Karpas-422 (cell line): ENCODE measurements at places on chromosomes 3 and 15.

- DNase-seq: no peak
Observed at GRCh38 chr3:47399531-47400270, 18.9 kb downstream of the PTPN23 start.

DNA sequence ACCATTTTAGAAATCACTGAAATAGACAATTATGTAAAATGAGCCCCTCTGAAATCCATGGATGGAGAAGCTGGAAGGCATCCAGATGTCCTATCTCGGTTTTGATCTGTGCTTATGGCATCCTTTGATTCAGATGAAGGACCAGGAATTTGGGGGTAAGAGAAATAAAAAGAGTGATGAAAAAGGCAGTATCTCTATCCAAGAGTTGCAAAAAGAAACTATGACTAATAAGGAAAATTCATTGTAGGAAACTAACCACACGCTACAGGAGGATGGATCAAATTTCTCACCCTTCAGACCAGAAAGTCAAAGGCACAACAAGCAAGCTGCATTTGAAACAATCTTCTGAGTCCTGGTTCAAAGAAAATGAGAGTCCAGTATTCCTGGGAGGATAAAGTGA, 34.8 kb downstream of the SRGAP3 start:
- no peak for DNase-seq

- no peak for DNase-seq
Observed at GRCh38 chr15:67107014-67107812, 41.8 kb downstream of the SMAD3 start.

DNA sequence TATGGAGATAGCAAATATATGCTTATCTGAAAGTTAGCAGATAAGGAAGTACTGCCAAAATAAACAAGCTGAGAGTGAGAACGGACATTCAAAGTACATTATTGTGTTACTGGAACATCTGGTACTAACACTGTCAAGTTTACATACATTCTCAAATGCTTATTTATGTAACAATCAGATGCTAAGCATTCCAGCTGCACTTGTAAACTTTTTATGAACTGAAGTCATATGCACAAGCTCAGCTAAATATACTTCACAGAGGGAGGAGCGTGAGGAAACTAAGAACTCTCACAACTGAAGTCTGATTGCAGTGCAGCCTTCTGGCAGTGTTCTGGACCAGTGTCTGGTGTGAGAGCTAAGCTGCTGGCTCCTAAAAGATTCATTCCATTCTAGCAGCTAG, 223.7 kb upstream of the NANOGP8 start:
- DNase-seq: no peak

GRCh38 chr3:159861369-159861987, 127.2 kb upstream of the IL12A start:
- DNase-seq: no peak

DNA sequence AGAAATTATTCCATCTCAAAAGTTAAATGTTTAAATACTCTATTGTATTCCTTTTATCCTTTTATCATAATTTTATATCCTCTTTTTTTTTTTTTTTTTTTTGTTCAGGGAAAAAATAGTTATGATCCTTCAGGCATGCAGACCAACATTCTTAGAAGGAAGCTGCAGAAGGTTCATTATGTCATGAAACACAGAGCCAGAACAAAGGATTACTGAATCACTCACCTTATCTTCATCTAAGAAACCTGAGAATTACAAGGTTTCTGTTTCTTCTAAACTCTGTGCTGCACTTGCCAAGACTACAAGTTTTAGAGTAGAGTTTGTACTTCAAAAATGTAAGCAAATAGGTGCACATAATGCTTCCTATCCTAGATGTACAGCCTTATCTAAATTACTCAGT, 3.3 kb downstream of the PLCH1 start:
- no peak for DNase-seq

DNA sequence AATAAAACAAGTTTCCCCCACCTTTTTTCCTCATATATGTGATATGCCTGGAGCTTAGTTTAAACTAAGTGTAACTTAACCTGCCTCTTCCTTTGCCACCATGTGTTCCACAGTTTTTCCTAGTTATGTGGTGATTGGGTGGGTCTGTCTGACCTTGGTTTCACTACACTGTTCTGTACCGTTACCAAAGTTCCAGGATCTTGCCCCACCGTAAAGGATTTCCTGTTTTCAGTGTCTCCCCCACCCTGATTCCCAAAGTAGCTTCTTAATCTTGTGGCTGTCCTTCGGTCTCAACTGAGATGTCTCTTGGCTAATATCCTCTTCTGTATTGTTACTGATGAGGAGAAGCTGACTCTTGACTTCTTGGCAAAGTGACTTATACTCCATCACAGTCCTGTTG, 6.4 kb upstream of the MGA start:
- no peak for DNase-seq

GRCh38 chr15:39482459-39482858, 98.4 kb upstream of the THBS1 start:
- DNase-seq: no peak

DNA sequence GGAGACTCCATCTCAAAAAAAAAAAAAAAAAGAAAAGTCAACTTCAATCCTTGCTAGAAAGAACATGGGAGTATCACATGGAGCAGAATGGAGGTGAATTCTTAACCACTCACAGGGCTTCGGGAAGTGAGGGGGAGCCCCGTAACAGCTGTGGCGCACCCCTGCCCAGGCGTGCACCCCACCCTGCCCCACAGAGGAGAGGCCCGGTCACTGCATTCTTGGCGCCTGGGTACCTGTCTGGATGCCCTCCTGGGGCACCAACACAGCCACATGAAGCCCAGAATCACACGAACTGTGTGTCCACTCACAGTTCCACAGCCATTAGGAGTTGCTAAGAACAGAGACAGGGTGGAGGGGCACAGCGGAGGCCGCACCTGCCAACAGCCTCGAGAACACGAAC, 51.8 kb downstream of the NIPA2 start:
- no peak for DNase-seq

- no peak for DNase-seq
Observed at GRCh38 chr3:126009181-126009580, 40.2 kb downstream of the ROPN1B start.

DNA sequence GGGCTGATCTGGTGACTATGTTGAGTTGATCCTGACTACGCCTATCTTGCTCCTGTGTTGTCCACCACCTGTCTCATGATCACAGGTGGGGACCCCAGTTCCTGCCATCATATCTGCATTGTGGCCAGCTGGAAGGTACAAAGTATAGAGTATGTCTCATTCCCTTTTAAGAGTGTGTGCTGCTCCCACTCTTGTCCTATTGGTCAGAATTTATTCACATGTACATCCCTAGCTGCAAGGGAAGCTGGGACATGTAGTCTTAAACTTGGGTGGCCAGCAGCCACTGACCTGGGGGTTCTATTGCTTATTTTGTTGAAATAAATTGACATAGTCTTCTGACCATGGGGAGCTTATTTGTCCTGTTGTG, 373.1 kb downstream of the PTPRG start:
- no peak for DNase-seq

DNA sequence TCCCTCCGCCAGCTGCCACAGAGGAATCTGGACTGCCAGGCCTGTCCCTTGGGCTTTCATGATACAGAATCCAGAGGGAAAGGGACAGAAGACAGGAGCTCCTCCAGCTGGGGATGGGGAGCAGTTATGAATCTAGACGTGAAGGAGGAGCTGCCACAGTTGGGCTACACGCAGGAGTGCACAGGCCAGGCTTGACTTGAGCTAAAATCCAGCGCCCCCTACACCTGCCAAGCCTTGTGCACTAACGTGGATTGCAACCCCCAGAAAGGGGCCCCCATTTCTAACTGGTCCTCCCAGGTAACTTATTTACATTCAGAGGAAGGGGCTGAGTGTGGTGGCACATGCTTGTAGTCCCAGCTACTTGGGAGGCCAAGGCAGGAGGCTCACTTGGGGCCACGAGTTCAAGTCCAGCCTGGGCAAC, 14.3 kb downstream of the KLHL6 start:
- DNase-seq: no peak

GRCh38 chr3:27553886-27554540, 69.8 kb upstream of the SLC4A7 start:
- DNase-seq: no peak

DNA sequence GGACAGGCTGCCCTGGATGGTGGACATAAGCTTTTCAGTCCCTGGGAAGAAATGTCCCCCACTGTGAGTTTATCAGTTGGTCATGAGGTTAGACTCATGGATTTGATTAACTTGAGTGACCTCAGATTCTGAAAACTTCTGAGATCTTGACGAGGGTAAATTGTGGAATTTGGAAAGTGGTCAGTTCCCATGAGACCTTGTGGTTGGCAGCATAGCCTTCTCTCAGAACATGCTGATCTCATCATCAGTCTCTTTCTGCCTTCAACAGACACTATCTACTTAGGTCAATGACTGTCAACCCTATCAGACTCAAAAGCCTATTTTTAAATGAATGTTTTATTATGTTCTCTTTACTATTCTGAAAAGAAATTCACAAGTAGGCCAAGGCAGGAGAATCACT, 45.6 kb upstream of the NDUFB4 start:
- DNase-seq: no peak

GRCh38 chr3:64276131-64276530, 50.9 kb upstream of the PRICKLE2 start:
- no peak for DNase-seq

DNA sequence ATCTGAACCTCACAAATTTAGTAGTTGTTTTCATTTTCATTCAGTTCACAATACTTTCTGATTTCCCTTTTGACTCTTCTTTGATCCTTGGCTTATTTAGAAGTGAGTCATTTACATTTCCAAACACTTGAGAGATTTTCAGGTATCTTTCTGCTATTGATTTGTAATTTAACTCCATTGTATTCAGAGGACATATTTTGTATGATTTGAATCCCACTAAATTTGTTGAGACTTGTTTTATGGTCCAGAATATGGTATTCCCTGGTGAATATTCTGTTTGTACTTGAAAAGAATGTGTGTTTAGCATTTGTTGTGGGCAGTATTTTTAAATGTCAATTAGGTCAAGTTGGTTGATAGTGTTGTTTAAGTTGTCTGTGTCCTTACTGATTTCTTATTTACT, 29.6 kb downstream of the FAN1 start:
- no peak for DNase-seq

- no peak for DNase-seq
Observed at GRCh38 chr15:29936353-29937049, 114.2 kb upstream of the TJP1 start.

DNA sequence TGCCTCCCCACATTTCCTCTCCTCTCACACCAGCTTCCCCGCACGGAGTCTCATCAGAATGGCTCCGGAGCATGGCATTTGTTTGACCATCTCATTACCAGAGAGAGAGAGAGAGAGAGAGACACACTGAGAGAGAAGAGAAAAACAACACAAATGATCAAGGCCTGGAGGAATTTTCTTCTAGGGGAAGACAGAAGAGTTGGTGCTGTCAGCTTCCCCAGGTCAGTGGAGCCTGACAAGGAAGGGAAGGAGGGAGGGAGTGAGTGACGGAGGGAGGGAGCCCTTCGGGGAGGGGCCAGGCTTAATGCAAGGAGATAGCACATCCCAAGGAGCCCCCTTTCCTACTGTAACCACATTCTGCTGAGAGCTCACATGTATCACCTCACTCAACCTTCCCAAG, 9.1 kb downstream of the ST8SIA2 start:
- DNase-seq: no peak

DNA sequence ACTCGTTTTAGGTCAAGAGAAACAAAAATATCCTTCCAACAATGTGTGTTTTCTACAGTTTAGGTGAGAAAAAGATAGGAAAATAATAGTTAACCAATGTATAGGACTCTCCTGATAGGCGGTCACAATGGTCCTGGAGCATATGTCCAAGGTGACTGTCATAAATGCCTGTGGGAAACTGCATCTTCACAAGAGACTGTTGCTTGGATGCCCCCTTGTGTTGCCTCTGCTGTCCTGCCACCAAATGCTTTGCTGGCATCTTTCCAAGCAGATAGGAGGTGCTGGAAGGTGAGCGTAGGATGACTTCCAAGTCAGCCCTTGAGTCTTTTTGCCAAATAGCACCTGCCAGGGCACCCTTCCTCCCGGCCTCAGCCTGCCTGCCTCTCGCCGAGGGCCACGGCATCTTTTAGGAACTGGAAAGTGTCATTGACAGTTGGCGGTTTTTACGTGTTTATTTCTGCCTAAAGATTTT, 24.1 kb upstream of the SACM1L start:
- peak; percentile 88 for DNase-seq

DNA sequence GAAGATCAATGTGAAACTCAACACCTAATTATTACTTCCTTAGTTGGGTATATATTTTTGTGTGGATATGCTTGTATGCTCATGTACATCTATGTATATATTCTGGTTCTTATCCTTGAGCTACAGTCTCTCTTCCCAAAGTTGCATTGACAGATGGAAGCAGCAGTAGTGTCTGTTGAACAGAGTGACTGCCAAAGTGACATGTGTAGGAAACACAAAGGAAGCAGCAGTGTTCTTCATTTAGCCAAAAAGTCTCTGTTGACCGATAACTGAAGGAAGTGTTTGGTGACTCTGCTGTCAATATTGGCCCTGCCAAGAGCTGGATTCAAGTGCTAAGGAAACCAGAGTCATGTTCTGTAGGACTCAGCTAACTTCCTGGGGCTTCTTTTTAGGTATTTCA, 123.8 kb downstream of the C3orf70 start:
- no peak for DNase-seq

DNA sequence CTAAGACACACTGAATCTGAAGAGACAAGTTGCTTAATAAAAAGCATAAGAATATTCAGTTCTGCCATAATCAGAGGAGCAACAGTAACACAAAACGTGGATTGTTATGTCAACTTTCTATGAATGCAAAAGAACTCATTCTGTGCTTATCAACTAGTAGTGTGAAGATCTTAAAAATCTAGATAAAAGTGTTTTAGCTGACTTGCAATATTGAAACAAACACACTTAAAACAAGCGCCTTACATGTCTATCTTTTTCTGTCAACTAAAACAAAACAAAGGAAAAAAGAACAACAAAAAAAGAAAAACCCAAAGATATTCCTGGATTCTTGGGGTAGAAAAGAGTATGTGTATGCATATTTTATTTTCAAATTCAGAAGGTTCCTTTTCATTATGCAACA, 37.7 kb downstream of the TASOR start:
- DNase-seq: no peak

GRCh38 chr3:98581474-98581873, 11.9 kb downstream of the CPOX start:
- DNase-seq: no peak

GRCh38 chr3:54541369-54541768, 386.5 kb downstream of the LRTM1 start:
- no peak for DNase-seq

DNA sequence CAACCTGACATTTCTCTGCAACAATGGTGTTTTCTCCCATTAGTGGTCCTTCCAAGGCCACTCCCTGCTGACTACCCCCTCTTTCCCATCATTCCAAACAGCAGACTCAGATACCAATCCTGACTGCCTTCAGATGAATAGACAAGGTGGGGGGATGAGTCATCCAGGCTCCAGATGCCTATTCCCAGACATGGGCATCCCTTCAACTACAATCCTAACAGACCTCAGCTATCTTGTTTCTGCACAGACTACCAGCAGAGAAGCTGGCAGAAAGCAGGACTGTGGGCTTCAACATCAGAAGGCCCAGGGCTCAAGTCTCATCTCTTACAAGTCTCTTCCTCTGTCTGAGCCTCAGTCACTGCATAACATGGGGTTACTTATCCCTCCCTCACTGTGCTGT, 2.2 kb downstream of the RBP1 start:
- DNase-seq: no peak
